ENCODE measurements at places on chromosomes 3 and 15.

DNA sequence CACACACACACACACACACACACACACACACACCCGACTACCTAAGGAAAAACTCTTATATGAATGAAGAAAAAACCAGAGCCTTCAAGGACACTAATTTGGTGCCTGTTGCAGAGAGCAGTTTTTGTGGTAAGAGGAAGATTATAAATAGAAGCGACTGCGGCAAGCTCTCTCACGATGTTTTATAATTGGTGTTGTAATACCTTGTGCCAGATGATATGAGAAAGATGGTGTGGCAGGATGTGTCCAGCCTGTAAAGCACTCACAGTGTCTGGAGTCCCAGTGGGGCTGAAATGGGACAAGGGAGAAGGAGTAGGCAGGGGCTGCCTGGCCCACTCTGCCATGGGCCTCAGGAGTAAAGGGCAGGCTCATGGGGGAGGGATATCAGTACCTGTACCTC is 839.9 kb downstream of the AGBL1 start:
- DNase-seq = no peak

GRCh38 chr15:40029979-40030893 is 8.7 kb downstream of the SRP14 start:
- peak; percentile 60 for DNase-seq

GRCh38 chr3:17065315-17065714 is 180.6 kb downstream of the PLCL2 start:
- DNase-seq = no peak

GRCh38 chr15:78507831-78508160 is 419 bp downstream of the HYKK start:
- DNase-seq = no peak

DNA sequence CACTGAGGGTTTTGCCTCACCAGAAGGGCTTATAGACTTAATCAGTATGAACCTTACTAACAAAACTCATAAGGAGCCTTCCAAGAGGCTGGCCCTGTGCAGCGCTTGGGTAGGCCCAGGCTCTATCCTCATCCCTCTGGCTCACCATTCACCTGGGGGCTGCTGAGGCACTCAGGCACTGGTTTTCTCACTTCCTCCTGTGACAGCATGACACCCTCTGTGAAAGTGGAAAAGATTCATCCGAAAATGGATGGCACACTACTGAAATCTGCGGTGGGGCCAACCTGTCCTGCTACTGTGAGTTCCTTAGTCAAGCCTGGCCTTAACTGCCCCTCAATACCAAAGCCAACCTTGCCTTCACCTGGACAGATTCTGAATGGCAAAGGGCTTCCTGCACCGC is 41.3 kb downstream of the PSMD6 start:
- no peak for DNase-seq

GRCh38 chr3:18575573-18575972 is 150.4 kb upstream of the SATB1 start:
- DNase-seq = no peak

DNA sequence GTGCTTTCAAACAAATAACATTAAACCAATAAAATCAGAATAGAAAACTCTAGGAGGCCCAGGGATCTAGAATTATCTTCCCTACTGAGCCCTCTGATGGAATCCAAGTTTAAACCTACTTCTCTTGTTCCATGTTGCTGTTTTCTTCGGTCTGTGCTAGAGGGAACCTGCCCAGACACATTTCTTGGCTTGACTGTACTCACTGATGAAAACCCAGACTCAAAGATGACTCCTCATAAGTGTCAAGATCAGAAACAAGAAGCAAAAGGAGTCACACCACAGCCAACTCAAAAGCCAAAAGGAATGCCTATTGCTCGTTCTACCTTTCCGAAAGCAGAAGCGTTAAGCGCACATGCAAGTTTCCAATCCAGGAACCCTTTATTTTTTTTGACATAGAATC is 31.6 kb downstream of the SCAP start:
- DNase-seq = no peak

GRCh38 chr15:60652245-60652644 is 173.3 kb upstream of the ICE2 start:
- no peak for DNase-seq

DNA sequence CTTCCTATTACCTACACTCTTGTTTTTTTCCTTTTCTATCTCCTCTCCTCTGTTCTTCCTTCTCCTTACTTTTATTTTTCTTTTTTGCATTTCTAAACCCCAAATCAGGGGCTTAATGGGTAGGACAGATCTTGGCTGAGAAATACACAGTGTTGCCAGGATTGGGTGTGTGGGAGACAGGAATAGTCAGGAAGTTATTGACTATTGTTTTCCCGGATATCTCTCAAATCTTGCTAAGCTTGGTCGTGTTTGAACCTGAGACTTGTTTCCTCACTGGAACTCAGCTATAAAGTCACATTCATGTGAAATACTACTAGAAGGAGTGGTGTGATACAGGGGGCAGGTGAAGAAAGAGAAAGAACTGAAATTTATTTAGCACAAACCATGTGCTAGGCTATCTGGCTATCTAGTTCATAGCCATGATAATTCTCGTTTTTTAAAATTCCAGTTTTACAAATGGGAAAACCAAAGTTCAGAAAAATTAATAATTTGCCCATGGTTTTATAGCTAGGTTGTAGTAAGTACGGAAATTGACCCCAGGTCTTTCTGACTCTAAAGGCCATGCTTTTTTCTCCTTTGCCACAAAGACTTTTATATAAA is 343.2 kb upstream of the UMPS start:
- no peak for DNase-seq

GRCh38 chr15:64969401-64969800 is 20.3 kb downstream of the SPG21 start:
- DNase-seq = no peak

DNA sequence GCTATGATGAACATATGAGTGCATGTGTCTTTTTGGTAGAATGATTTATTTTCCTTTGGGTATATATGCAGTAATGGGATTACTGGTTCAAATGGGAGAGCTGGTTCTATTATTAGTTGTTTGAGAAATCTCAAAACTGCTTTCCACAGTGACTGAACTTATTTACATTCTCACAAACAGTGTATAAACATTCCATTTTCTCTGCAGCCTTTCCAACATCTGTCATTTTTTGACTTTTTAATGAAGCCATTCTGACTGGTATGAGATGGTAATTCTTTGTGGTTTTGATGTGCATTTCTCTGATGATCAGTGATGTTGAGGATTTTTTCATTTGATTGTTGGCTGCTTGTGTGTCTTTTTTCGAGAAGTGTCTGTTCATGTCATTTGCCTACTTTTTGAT is 1124.2 kb downstream of the NAALADL2 start:
- no peak for DNase-seq
